ENCODE measurements at places on chromosomes 13 and 19.
A peak's percentile ranks its signal among the peaks of the same experiment; 100 is the strongest.

- no peak for DNase-seq
Observed at GRCh38 chr19:33193865-33194362, at the start of gene LRP3. LRP3 (plus strand) TSS chr19:33194330; CDS start chr19:33194786, 456 bp downstream.

- DNase-seq: no peak
Observed at GRCh38 chr13:21016487-21016886, 44.9 kb downstream of the LATS2 start.

- DNase-seq: peak; percentile 61
Observed at GRCh38 chr13:93226623-93227279, at the start of gene GPC6. GPC6 (plus strand) TSS chr13:93226807.

DNA sequence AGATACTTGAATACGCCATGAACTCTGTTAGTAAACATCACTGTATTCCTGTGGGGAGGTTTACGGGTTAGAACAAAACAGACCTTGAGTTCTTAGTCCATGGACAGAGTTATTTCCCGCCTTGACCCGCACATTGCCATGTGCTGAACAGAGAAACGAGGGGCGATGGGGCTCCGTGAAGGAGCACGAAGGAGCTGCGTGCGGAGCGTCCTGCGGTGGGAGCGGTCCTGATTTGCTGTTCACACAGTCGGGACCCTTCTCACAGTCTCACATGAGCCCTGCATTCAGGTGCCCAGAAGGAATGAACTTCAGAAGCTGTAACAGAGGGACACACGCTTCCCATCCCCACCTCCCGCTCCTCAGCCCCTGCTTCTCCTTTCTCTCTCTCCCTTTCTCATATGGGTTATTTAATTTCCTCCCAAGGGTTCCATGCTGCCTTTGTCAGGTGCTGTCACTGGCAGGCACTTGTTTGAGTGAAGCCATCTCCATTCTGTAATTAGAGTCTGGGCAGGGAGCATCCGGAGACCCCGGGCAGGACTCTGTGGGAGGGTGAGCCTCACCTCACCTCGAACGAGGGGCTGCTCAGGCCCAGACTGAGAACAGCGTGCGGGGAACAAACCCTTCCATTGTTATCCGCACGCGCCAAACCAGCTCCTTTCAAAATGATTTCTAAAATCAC lies 76.9 kb downstream of the TEX29 start:
- no peak for DNase-seq

DNA sequence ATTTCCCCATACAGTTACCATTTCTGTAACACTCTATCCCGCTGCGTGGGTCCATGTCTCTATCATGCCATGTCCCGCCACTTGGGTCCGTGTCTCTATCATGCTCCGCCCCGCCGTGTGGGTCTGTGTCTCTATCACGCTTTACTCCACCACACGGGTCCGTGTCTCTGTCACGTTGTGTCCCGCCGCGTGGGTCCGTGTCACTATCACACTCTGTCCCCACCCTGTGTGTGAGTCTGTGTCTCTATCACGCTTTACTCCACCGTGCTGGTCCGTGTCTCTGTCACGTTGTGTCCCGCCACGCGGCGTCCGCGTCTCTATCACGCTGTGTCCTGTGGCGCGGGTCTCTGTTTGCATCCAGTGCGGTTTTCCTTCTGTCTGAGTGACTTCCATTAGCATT lies 11.6 kb downstream of the ADPRHL1 start:
- no peak for DNase-seq

GRCh38 chr19:42529248-42529764 lies 1.0 kb upstream of the CEACAM1 start:
- DNase-seq: peak; percentile 10

DNA sequence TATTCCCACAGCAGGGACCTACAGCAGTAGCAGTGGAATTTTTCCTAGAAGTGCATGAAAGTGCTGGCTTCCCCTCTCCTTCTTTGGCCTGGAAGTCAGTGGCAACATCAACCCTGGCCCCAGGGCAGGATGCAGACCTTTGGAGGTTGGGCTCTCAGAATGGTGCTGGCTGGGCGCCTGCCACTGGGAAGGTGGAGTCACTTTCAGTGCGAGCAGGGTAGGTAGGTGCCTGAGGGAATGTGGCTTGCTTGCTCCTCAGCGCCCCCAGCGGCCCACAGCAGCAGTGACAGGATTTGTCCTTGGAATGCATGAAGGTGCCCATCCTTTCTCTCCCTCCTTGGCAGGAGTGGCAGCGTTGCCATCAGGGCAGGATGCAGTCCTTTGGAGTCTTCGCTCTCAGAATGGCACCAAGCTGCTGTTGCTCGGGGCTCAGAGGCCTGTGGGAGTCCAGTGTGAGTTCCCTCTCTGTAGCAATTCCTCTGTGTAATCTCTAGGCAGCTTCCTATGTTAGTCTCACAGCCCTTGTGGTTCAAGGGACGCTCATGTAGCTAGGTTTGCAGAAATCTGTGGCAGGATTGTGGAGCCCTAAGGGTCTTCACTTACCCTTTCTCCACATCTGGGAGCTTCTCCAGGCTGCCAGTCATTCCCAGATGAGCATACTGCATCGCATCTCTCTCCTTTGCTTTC lies 354.4 kb upstream of the DACH1 start:
- DNase-seq: no peak

DNA sequence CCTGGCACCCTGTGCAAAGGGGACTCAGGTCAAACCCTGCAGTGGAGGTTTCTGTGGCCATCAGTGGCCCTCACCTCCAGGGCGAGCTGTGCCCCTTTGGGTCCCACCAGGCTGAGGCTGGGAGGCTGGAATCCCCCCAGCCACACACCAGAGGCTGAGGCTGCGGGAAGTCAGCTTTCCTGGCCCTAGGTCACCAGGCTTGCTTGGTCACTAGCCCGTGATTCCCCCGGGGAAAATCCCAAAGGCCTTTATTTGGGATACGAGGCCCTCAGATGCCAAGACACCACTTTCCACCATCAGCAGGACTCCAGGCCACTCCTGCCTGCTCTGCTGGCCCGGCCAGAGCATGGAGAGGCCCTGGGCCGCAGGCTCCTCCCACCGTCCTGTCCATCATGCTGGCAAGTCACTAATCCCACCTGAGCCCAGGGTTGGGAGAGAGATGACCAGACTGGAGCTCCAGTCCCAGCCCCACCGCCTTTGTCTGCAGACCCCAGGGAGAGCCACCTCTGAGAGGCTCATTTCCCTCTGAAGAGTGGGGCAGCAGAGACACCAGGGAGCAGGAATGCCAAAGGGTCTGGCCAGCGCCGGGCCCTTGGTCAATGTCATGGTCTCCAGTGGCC lies 4.7 kb downstream of the NKPD1 start:
- no peak for DNase-seq

DNA sequence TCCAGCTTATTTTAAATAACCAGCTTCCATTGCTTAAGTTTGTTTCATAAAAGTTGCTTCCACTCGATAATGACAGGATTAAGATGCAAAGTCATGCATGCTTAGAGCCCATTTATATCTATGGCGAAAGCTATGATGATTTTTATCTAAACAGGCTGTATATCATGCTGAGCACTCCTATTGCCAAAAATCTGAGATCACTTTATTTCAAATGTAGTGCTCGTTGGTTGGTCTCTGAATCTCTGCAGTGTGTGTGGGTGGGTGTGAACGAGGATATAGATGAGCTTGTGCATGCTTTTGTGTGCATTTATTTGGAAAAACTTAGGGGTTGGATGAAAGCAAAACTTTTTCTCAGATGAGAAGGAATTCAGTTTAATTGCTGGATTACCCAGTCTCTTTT lies 27.0 kb upstream of the ARGLU1 start:
- no peak for DNase-seq

- DNase-seq: no peak
Observed at GRCh38 chr13:102774591-102775520, 1.3 kb upstream of the TEX30 start.

- no peak for DNase-seq
Observed at GRCh38 chr19:801861-802497, 4.7 kb downstream of the PTBP1 start.

DNA sequence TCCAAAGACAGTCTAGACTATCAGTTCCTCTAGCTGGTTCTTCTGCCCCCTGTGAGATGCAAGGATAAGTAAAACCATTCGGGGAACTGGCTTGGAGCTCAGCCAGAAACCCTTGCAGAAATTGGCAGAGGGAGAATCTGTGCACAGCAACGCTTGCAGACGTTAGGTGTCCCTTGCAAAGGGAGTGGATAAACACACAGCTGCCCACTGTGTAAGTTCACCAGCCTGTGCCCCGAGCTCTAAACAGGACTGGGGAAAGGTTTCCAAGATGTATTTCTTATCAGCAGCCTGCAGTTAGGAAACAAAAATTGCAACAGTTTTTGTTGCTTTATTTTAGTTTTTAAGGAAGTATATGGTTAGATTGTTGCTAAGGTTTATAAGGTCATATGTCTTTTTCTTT lies 19.0 kb upstream of the ADGRE1 start:
- DNase-seq: no peak

DNA sequence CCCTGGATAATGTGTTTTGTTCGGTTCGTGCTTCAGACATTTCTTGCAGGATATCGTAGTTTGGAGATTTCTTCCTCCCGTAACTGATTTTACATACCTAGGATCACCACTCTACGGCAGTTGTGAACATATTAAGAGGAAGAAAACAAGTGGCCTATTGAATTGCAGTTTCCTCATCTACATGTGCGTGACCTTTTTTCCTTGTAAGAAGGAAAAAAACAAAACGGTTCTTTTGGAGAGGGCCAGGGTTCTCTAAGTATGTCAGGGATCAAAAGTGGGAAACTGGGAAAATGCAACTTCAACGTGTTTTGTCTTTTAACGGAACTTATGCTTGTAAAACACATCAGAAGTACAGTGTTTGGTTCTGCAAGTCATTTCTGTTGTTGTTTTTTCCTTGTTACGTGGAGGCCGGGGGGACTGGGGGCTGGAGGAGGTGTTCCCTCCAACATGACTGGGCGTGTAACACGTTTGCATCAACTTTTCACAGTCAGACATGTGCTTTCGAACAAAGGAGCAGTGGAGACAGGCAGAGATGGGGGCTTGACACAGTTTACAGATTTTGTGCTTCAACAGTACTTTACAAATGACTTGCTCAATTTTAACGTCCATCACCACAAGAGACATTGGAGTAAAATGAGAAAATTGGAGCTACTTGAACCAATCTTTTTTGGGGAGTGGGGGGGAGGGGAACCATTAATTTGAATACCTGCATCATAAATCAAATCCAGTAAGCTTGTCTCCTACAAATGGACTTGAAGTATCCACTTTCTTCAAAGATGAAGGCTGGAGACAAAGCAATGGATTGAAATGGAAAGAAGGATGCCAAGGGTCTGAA lies 3.8 kb downstream of the ZC3H4 start:
- no peak for DNase-seq

GRCh38 chr13:97933776-97934175 lies 19.7 kb upstream of the IPO5 start:
- DNase-seq: no peak

GRCh38 chr13:27182844-27183497 lies 11.4 kb upstream of the USP12 start:
- DNase-seq: no peak

- no peak for DNase-seq
Observed at GRCh38 chr13:31121379-31122140, 40.1 kb downstream of the HSPH1 start.

DNA sequence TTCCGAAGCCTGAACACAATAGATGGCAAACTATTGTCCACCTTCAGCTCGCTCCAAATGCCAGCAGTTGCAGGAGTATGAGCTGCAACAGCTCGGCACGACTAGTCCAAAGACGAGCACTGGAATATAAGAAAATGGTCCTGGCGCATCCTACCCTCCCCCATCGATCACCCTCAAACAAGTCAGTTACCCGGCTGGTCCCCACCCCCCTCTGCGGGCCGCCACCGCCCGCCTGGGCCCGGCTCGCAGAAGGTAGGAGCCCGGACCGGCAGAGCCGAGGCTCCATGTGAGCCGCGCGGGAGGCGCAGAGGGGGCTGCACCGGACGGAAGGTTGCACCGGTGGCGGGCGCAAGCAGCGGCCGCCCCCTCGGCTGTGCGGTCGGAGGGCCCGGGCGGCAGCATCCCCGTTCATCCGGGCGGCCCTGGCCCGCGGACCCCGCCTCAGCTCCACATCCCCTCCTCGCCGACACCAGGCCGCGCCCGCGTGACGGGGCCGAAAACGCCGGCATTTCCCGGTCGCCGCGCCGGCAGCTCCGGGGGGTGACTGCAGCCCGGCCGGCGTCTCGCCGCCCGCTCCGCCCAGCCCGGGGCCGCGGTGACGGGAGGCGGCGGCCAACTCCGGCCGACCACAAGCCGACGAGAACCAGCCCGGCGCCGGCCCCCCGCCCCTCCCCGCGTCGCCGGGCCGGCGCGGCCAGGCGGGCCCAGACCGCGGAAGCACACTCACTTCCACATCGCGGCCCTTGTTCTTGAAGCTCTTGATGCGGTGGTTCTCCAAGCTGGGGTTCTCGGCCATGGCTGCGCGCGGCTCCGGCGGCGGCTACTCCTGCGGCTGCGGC lies 552 bp downstream of the KPNA3 start:
- DNase-seq: no peak

DNA sequence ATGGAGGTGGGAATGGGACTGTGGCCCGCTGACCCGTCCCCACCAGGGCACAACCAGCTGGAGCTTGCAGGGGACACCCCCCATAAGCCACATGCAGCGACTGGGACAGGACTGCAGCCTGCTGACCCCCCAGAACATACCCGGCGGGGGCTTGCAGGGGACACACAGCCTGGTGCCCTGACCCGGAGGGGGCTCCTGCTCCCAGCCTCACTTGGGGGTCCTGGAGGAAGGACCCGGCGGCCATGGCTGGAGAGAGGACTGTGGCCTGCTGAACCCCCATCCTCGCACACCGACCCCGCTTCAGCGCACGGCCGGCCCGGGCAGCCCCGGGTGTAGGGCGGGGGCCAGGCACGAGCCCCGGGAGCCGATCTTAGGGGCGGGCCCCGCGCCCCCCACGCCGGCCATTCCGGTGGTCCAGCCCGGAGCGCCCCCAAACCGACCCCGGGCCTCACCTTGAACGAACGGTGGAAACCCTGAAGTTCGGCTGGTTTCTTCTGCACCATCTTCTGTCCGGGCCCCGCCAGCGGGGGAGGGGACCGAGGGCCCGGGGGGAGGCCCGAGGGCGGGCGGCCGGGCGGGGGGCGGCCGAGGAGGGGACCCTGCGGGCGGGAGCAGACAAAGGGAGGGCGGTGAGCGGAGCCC lies 574 bp downstream of the MKNK2 start:
- DNase-seq: no peak

- DNase-seq: no peak
Observed at GRCh38 chr19:12247644-12248222, 47.0 kb downstream of the ZNF44 start.

GRCh38 chr13:24178847-24179485 lies 18.4 kb downstream of the SPATA13 start:
- no peak for DNase-seq

DNA sequence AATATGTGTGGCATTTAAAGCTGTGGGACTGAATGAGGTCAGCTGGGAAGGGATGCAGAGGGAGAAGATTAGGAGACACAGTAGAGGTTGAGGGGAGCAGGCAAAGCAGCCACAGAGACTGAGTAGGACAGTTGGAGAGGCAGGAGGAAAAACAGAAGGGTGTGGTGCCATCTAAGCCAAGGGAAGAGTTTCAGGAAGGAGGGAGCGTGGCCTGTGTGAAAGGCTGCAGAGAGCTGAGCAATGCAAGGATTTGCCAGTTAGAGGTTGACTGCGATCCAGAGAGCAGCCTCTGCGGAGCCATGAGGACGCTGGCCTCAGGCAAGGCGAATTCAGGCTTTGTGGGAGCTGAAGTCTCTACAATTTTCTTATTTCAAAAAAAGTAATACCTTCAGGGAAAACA lies 28.9 kb downstream of the SOX21 start:
- DNase-seq: no peak

GRCh38 chr19:18274219-18274780 lies at the start of gene IQCN:
IQCN (minus strand) TSS chr19:18274452; CDS start chr19:18269478, 4,974 bp downstream.
- no peak for DNase-seq

- peak; percentile 14 for DNase-seq
Observed at GRCh38 chr13:111533900-111534683, 213.7 kb downstream of the TEX29 start.

Data from NCI-H1436 treated with DMSO at 0.1 percent for 48 hours (cell line).